Hematopoietic multipotent progenitor cell (in vitro differentiated cells): ENCODE measurements at places on chromosomes 6 and 20. TPM values are rescaled to one million over a fixed set of nuclear protein-coding genes. Genes with fewer than 3 reads are reported as not detected.

DNA sequence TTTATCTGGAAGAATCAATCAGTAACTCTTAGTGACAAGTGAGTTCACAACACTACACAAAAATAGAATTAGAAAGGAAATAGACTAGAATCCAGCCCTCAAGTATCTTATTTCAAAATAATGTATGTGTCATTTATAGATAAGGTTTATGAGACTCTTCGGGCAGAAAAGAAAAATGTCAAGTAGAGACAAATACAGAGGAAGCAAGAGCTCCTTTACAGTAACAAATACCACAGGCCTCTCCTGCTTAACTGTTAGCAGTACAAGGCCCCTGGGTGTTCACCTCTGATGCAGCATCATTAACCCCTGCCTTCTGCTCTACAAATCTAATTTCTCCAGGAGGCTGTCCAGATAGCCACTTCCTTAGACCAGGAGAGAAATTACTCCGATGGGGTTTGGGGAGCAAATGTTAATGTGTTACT is 76.7 kb downstream of the UBE3D start:
- no peak for DNase-seq

- DNase-seq, result no peak
Measured at GRCh38 chr6:69593706-69594105, 203.1 kb downstream of the LMBRD1 start.

GRCh38 chr20:39338469-39339376 is 376.6 kb downstream of the DHX35 start:
- no peak for DNase-seq

GRCh38 chr6:83853178-83854000 is at the start of gene RIPPLY2:
RIPPLY2 (plus strand) TSS chr6:83853360; CDS start chr6:83853417, 57 bp downstream.
- no peak for DNase-seq

DNA sequence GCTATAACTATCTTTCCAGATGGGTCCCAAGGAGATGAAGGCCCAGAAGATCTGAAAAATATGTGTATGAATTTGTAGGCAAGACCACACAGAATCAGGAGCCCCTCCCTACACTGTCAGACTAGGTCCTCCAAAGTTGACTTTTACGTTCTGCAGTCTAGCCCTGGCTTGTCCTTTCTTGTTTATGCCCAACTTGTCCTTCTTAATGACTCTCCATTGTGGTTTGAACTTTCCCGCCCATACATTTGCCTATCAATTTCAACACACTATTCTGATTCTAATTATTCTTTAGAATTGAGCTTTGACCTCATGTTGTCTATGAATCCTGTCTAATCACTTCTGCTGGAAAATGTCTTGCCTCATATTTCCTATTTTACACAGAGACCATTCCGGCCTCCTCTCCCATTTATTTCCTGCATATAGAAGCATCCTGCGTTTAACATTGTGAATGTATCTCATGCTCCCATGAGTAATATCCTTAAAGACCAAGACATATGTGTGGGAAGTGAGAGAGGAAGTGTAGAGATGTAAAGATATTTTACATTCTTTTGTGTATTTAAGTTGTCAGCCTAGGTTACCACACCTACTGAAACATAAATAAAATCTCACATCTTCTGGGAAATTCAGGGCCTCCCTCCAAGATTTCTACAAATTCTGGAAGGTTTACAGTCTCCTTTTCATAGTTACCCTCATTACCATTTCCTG is 348.3 kb downstream of the BCKDHB start:
- DNase-seq, result no peak

- DNase-seq, result no peak
Measured at GRCh38 chr20:63482021-63482587, 9.6 kb upstream of the KCNQ2 start.

GRCh38 chr6:22667855-22668254 is 98.5 kb downstream of the HDGFL1 start:
- DNase-seq, result no peak

DNA sequence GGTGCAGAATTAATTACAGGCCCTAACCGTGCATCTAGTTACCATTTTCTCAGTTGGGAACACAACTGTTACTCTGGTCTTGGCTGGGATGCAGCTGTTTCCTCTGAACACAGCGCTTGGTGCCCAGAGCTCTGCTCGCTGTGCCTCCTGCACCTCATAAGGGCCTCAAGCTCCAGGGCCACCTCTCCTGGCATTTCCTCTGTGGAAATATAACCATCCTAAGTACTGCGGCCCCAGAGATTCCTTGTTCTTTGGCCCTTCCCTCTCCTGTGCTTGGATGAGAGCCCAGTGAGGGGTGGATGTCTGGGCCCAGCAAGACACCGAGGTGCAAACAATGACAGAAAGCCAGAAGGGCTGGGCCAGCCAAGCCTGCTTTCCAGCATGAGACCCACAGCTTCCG is 169.9 kb upstream of the CST7 start:
- no peak for DNase-seq

DNA sequence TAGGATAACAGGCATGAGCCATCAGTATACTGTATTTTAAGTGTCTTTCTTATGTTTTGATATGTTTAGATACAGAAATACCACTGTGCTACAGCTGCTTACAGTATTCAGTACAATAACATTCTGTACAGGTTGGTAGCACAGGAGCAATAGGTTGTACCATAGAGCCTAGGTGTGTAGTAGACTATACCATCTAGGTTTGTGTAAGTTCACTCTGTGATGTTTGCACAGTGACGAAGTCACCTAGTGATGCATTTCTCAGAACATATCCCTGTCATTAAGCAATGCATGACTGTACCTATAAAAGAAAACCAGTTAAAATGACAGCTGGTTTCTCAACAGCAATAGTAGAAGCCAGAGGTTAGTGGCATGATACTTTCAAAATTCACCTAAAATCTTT is 3.0 kb upstream of the ZBTB24 start:
- DNase-seq, result no peak

- no peak for DNase-seq
Measured at GRCh38 chr6:24397631-24398030, 5.1 kb upstream of the MRS2 start.

DNA sequence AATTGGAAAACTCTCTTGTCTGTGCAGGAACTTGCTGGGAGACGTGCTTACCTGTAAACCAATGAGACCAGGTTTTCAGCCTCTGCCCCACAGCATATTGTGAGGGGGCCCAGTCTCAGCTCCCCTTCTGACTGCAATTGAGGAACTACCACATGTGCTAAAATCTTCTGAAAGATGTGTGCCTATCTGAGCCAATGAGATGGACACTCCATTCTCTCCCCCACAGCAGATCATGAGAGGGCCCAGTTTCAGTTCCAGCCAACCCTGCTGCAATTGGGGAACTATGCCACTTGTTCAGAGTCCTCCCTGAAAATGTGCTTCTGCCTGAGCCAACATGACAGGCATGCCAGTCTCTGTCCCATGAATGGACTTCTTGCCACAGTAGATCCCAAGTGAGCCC is 20.9 kb upstream of the PI3 start:
- peak; percentile 3 for DNase-seq

GRCh38 chr20:5731753-5732366 is 18.3 kb upstream of the SHLD1 start:
- DNase-seq, result no peak

DNA sequence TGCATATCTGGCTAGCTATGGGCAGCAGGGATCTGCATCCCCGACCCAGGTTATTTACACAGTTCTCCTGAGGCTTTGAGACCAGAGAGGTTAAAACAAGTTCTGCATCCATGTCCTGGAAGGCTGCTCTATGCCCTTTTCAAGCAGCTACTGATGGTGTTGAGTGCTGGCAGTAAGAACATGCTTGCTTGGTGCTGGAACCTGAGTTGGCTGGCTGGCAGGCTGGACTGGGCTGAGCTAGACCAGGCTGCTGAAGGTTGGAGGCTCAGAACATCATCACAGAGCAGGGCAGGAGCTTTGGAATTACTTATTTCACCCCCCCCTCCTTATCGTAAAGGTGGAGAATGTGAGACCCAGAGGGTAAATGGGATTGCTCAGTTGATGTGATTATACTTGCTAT is 16.9 kb upstream of the LRFN2 start:
- DNase-seq, result no peak

DNA sequence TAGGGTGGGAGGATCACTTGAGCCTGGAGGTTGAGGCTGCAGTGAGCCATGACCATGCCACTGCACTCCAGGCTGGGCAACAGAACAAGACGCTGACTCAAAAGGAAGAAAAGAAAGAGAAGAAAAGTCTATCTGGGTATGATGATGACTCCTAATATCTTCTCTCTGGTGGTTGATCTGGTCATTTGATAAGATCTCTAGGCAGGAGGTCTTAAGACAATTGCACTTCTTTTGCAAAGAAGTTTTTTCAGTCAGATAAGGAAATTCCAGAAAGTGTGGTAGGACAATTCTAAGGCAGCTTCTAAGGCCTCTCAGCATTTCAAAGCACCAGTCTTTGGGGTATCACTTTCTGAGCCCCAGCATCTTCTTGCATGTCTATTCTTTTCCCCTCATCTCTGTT is 7.7 kb upstream of the AIF1 start:
- no peak for DNase-seq

DNA sequence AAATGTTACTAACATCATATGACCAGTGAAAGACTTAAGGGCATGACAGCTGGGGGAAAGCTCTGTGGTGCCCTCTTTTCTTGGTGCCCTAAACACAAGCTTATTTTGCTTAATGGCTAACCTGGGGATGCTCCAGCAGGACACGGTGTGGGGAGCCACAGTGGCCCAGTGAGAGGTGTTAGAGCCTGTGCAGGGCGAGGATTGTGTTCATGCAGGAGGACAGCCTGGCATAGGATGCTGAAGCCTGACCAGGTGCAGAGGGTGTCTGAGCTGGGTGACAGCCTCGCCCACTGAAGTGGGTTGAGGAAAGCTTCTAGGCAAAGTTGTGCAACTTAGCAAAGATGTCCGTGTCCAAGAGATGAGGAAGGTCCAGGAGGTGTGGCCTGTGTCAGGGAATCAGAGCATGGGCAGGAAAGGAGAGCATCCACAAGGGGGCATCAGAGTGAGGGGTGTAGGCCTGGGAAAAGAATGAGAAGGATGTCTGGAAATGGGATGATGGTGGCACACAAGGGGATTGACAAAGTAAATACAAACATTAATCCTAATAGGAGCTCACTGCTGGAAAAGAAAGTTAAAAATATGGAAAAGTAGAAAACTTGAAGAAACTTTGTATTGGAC is 33.9 kb downstream of the SLC17A4 start:
- DNase-seq, result peak; percentile 47

DNA sequence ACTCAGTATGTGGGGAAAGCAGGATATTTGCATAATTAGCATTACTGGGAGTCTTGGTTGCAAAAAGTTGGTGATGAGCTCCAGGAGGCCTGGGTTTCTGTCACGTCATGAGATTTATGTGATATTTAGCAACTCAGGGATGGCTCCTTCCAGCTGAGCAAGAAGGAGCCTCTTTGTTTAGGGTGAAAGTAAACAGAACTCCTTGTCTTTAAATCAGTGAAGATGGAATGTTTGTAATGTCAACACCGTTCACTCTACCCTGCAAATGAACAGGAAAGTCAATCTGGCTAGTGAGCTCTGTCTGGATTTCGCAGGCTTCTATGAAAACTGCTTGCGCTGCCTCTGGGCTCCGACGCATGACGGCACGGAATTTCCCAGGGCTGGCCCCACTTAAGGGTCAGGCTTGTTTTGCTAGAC is 86.9 kb downstream of the PXDC1 start:
- no peak for DNase-seq

- no peak for DNase-seq
Measured at GRCh38 chr6:87939776-87940175, 107.9 kb upstream of the SPACA1 start.

- DNase-seq, result no peak
Measured at GRCh38 chr20:48288930-48289507, 503.7 kb upstream of the SULF2 start.

DNA sequence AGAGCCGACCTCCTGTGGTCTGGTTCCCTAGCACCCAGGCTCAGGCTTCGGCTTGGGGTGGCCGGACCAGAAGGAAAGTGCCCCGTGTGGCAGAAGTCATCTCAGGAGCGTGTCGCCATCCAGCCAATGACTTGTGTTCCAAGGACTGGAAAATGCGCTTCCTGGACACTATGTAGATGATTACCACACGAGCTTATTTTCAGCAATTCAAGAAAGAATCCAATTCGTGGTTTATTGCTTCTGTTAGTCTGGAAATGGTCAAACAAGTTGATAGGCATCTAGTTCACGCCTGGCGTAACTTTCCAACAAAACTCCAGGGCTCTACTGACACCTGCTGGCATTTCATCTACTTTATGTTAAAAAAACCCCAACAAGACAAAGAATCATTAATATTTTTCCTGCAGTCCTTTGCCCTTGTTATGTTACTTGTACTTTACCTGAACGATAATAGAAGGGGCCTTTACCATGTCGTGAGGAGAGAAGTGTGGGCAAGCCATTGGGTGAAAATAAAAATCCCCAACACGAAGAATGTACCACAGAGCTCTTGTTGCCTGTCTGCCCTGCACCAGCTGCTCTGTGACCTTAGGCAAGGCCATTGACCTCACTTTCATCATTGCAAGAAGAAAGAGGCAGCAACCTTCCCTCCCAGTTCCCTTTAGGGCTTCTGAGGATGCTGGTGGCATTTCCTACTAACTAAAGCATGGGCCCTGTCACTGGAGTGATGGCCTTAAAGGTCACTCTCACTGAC is 154.7 kb upstream of the LAMP5 start:
- DNase-seq, result peak; percentile 48

GRCh38 chr6:147194652-147195411 is 9.4 kb upstream of the STXBP5 start:
- peak; percentile 45 for DNase-seq

DNA sequence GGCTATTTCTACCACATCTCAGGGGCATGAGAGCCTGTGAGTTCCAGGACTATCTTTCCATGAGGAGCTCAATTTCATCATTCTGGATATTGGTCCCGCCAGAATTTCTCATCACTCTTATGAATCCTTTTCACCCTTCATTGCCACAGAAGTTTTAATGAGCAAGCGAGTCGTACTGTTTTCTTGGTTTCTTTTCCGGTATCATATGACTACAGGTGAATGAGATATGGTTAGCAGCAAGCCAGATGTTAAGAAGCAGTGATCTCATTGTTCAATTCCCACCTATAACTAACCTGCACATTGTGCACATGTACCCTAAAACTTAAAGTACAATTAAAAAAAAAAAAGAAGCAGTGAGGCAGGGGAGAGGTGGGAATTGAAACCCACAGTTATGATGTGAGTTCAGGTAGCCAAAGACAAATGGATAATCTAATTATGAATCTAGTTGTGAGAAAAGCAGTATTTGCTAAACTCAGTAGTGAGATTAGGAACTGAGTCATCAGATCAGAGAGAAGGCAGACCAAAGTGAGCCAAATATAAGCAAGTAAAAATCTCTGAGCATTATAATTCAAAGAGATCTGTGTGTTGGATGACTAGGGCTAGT is 78.0 kb upstream of the ELOVL5 start:
- no peak for DNase-seq

The MUC21 gene
- under 0.01 TPM for total RNA-seq

The ADGB gene
- total RNA-seq, result under 0.01 TPM

The SLC32A1 gene
- total RNA-seq, result 0.54 TPM

The NFATC2 gene
- 16.2 TPM for total RNA-seq

The NMBR gene
- not detected for total RNA-seq

The FOXF2 gene
- total RNA-seq, result not detected

The FILIP1 gene
- total RNA-seq, result under 0.01 TPM

The BMP5 gene
- total RNA-seq, result not detected

The WFDC2 gene
- total RNA-seq, result not detected

The C6orf52 gene
- not detected for total RNA-seq

The CPNE5 gene
- 0.81 TPM for total RNA-seq
